ENCODE measurements at places on chromosomes 2 and 18. TPM values are rescaled to one million over a fixed set of nuclear protein-coding genes. Genes with fewer than 3 reads are reported as not detected.

Gene TNFAIP6
- total RNA-seq = 12.0 TPM

Gene UGT1A10
- total RNA-seq = 0.41 TPM

Gene ACMSD
- not detected for total RNA-seq

Gene TBR1
- not detected for total RNA-seq

Gene HOXD11
- total RNA-seq = not detected

Gene SP140
- total RNA-seq = 8.5 TPM

Gene LDLRAD4
- total RNA-seq = 135 TPM

Gene LPIN2
- total RNA-seq = 30.6 TPM

Gene PFN4
- 1.9 TPM for total RNA-seq

Gene WDR43
- total RNA-seq = 19.8 TPM

Gene TCF23
- total RNA-seq = not detected

Gene LRATD1
- total RNA-seq = 4.1 TPM

Gene DLX2
- total RNA-seq = 1.6 TPM

Data from thoracic aorta (tissue), 2 donors.